CD8-positive, alpha-beta memory T cell (primary cell): ENCODE measurements at places on chromosomes 7 and 10.

DNA sequence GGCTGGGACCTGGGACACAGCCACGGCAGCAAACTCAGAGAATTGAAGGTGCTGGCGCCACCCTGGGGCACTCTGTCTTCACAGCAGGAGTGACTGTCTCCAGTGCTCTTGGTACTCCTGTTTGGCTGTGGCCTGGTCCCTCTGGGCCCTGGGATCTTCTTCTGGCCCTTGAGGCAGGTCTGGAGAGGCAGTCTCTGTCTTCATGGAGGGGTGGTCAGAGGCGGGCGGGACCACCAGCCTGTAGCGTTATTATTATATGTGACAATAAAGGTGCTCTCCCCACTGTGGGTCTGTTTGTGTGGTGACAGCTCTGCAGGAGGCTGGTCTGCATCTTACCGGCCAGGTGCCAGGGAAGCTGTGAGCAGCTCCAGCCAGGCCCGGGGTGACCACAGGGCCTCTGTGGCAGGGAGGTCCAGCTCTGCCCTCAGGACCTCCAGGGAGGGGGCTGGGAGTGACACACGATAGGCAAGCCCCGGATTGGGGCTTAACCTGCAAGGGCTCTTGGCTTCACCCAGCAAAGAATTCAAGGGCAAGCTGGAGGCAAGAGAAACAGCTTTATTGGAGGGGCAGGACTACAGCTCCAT lies 70.3 kb downstream of the MYL10 start:
- no peak for DNase-seq

DNA sequence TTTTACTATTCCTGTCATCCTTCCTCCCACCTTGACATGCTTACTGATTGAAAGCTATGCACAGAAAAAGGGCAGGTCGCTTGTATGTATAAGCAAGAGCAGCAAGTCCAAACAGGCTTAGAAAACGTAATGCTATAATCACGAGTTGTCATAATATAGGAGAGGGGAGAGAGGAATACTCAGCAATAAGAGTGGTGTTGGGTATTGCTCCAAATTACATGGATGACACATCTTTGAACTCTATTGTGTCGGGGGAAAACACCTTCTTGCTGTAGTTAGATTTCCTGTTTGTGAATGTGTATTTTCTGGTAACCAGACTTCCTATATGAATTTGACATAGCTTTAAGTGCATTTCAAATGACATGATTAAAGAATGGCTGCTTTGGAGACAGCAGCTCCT lies 7.5 kb downstream of the MET start:
- DNase-seq, result no peak

DNA sequence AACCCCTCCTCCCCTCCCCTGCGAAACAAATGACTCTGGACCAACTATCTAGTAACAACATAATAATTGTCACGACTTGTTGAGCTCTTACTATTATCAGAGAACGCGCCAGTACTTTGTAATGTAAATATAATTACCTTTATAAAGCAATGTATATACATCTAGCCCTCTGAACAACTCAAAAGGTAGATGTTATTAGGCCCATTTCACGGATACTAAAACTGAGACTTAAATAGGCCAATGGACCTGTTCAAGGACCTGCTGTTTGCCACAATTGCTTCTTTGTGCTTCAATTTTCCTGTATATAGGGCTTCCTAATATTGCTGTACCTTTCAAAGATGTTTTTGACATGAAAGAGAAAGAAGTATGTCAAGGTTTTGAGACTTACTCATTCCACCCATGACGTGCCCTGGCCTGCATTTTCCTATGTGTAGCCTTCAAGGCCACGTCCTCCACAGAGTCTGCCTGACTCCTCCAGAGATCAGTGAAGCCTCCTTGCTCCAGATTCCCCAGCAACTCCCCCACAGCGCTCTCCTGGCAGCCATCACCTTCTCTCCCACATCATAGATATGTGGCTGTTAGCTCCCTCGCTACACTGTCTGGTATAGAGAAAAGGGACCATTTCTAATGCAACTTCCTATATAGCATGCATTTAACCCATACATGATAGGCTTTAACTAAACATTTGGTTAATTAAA lies 156.6 kb downstream of the SKIDA1 start:
- no peak for DNase-seq

DNA sequence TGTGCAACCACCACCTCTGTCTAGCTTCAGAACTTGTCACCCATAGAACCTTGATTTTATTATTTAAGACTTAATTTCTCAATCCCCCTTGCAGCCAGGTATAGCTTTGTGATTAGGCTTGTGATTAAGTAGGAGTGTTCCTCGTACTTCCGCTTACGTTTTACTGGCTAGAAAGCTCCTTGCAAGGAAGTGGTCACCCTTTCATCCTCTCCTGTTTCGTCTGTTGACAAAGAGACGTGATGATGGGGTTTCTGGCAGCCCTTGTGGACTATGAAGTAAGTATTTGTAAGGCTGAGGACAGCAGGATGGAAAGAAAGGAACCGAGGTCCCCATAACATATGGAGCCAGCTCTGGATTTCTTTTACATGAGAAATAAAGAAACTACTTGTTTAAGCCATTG lies 86.5 kb upstream of the KDM7A start:
- DNase-seq, result no peak

DNA sequence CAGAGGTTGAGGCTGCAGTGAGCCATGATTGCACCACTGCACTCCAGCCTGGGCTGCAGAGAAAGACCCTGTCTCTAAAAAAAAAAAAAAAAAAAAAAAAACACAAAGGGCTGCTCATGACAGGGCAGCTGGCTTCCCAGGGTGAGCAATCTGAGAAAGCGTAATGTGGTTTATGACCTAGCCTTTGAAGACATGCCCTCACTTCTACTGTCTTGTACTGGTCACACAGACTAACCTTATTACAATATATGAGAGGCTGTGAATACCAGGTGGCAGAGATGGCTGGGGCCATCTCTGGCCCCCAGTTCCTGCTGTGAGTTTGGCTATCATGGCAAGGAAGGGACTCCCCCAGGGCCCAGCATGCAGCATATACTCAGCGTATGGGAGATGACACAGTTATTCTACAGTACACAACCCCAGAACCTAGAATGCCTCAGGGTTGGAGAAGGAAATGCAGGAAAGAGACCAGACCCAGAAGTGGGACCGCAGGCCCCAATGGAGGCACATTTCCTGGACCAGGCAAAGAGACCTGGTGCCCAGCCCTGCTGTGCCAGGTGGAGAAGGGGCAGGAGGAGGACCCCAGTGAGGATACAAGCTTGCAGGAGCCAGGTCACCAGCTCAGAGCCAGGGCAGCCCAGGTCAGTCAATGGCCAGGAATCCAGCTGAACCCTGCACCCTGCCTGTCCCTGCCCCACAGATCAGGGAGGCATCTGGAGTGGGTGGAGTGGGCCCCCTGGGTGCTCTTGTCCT lies 26.3 kb downstream of the NPTX2 start:
- no peak for DNase-seq
